Activated T-helper 1 cell treated with anti-CD3 and anti-CD28 coated beads, Interleukin-2, amount 50 U/mL, for 16 hours (primary cell): ENCODE measurements at places on chromosomes 12 and 14.

GRCh38 chr12:46209170-46209569, 59.7 kb downstream of the SLC38A1 start:
- no peak for DNase-seq

DNA sequence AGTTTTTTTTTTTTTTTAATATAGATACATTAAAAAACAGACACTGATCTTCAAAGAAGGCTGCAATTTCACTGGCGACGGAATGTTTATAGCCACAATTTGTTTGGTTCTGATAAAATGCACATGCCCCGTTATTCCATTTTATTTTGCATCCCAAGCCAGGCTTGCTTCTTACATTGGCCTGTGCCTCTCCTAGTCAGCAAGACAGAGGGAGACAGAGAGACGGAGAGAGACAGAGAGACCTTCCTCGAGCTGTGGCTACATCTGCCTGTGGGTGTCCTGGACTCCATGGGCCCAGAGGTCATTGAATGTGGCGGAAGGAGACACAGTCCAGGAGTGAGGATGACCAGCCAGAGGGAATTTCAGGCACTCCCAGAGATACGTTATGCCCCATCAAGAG, 926.6 kb downstream of the VRK1 start:
- DNase-seq = no peak

- DNase-seq = no peak
These were observed 110.2 kb downstream of the SNAPC1 start for GRCh38 chr14:61872452-61872851.

- DNase-seq = no peak
These were observed 96.1 kb downstream of the TMX1 start for GRCh38 chr14:51335961-51336723.

DNA sequence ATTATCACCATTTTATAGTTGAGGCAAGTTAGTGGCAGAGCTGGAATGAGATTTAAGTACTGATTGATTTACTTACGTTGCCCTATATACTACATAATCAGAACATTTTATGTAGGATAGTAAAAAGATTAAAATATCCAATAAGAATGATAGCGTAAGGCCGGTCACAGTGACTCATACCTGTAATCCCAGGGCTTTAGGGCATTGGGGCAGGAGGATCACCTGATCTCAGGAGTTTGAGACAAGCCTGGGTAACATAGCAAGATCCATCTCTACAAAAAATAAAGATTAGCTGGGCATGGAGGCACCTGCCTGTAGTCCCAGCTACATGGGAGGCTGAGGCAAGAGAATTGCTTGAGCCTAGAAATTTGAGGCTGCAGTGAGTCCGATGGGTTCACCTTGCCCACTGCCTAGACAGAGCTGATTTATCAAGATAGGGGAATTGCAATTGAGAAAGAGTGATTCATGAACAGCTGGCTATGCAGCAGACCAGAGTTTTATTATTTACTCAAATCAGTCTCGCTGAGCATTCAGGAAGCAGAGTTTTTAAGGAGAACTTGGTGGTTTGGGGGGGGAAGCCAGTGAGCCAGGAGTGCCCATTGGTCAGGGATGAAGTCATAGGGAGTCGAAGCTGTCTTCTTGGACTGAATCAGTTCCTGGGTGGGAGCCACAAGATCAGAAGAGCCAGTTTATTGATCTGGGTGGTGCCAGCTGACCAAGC, 24.7 kb upstream of the SGPP1 start:
- no peak for DNase-seq

- no peak for DNase-seq
These were observed 716.7 kb downstream of the VRK1 start for GRCh38 chr14:97513891-97514290.

- no peak for DNase-seq
These were observed 78.9 kb downstream of the AEBP2 start for GRCh38 chr12:19518209-19518608.

- DNase-seq = no peak
These were observed 143.9 kb upstream of the NAV3 start for GRCh38 chr12:77686760-77687159.

DNA sequence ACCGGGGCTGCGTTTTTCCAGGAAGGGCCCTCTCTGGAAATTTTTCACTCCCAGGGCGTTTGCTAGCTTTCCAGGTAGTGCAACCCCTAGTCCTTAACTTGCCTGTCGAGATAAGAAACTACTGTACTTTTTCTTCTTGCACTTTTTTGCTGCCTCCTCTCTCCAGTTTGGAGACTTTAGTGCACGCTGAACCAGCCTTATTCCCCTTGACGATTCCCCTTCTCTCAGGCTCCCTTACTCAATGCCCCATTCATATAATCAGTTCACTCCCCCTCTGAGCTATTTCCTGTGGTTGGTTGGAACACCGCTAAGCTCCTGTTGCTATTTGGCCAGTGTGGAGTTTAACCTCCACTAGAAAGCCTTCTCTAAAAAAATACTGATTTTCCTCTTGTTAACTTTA, 682 bp downstream of the CREBL2 start:
- no peak for DNase-seq

DNA sequence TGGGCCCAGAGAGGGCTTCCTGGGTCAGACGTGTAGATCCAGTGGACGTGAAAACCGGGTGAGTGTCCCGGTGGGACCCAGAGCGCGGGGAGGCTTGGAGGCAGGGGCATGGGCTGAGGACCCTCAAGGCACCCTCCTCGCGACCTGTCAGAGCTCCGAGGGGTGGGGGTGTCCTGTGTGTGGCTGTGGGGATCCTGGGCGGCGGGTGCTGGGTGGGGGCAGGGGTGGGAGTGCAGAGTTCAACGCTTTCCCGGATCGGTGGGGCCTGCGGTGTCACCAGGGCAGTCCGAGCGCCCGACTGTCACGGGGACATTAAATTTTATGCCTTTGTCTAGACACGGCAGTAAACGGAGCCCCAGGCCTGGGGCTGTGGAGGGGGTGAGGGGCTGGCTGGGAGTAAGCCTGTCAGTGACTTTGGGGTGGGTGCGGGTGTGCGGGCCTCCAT, 1.0 kb downstream of the TMEM121 start:
- no peak for DNase-seq

DNA sequence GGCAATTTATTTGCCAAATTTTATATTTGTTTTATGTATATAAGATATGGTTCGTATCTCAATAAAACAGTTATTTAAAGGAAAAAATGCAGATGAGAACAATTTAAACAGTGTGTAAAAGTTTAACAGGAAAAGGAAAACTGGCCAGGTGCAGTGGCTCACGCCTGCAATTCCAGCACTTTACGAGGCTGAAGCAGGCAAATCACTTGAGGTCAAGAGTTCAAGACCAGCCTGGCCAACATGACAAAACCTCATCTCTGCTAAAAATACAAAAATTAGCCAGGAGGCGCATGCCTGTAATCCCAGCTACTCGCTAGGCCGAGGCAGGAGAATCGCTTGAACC, 22.3 kb downstream of the G2E3 start:
- no peak for DNase-seq

- no peak for DNase-seq
These were observed 22.3 kb downstream of the CRADD start for GRCh38 chr12:93699271-93700145.

DNA sequence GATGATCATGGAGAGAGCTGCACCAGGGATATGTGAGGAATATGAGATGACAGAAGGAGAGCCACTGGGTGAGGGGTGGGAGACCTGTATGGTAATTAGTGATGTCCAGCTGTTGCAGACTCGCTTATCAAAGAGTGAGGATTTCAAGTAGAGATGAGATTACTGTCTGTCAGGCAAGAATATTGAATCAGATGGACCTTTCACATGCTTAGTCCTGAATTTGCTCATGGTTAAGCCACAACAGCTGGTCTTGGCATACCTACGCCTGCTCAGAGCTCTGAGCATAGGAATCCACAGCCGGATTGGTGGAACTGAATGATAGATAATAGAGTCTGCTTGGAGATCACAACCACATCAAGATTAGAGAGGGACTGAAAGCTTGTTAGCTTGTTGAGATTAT, 115.2 kb upstream of the ARHGAP5 start:
- no peak for DNase-seq

- DNase-seq = no peak
These were observed 106.2 kb upstream of the LGR5 start for GRCh38 chr12:71333418-71333817.

- DNase-seq = no peak
These were observed 24.2 kb upstream of the RNASE3 start for GRCh38 chr14:20866963-20867362.

- no peak for DNase-seq
These were observed 186.5 kb downstream of the NELL2 start for GRCh38 chr12:44689587-44689986.

DNA sequence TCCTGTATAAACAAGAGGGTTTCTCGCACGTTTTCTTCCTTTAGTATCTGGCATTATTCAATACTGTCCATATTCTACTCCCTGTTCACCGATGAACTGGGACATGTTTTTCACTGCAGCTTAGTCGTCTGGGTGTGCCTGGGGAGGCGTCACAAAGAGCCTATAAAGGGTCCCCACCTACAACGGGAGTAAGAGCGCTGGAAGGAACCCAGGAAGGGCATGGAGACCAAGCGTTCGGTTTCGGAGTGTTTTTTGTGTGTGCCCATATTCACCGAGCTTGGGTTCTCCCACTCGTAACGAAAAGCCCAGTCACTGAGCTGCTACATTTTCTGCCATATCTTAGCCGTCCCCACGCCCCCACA, 592 bp upstream of the USP15 start:
- DNase-seq = no peak

- no peak for DNase-seq
These were observed 36.5 kb upstream of the DYNC1H1 start for GRCh38 chr14:101927859-101928258.

- DNase-seq = no peak
These were observed 11.8 kb downstream of the COPS7A start for GRCh38 chr12:6735448-6736191.

DNA sequence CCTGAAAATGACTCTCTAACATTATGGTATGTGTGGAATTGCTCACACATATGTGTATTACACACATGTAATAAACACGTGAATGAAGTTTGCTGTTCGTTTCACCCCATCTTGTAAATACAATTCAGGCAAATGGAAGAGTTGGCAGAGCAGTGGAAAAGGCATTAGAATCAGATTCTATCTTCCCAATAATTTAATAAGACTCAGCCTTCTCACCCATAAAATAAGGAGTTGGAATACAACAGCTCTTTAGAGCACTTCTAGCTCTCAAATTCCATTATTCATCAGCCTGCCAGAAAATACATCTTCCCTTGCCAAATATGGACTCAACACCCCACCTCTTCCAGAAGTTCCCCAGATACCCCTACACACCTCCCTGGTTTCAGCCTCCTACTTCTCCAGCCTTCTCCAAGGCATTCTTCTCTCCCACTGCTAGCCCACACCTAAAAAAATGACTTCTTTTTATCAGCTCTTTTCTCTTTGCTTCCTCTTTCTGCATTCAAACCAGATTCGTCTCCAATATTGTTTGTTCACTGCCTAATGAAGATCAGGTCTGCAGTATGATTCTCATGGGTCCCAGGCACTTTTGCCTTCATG, 66.2 kb upstream of the DYRK2 start:
- DNase-seq = no peak

DNA sequence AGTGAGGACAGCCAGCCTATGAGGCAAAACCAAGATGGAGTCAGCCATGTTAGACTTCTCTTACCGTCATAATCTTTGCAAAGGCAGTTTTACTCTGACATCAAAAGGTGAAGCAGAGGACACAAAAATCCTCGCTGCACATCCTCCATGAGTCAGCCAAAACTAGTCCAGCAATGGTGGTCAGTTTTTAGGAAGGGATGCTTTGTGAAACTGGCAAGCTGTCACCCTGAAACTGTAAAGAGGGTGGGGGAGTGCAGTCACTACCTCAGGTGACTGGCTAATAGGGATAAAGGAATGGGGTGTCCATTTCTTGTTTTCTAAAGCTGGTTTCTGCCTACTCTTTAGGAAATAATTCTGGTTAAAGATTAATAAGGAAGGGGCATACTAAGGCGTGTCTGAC, 5.4 kb upstream of the CIPC start:
- no peak for DNase-seq

DNA sequence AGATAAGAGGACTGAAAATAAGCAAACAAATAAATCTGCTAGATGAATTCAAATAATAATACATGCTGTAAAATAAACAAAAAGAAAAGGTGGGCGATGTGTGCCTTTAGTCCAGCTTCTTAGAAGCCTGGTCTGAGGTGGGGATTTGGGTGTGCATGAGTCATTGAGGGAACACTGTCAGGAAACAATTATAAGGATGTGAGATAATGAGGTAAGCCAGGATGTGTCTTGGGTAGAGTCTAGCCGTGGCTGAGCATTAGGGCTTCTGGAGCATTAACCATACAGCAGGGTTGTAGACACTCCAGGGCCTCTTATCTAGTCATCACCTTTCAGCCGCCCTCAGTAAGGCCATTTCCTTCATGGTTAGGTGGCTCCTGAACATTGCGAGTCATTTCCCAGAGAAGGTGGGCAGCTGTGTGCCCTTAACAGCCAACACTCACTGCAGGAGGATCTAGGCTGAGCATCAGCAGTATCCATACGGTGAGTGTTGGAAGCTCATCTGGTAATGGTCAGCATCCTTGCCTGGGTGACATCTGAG, 405.6 kb downstream of the GLT1D1 start:
- DNase-seq = no peak
